ENCODE measurements at places on chromosomes 11 and 22. TPM values are rescaled to one million over a fixed set of nuclear protein-coding genes. Genes with fewer than 3 reads are reported as not detected.

GRCh38 chr11:10891151-10891720 lies 33.4 kb upstream of the ZBED5 start:
- H3K36me3 ChIP-seq: no peaks in the 10 kb centered on the region
- H3K4me3 ChIP-seq: no peak overlapping the region
- no peaks in the 10 kb centered on the region for H3K4me1 ChIP-seq
- no peak overlapping the region for H3K27ac ChIP-seq

GRCh38 chr11:116507849-116508695 lies 264.7 kb downstream of the BUD13 start:
- H3K4me1 ChIP-seq: no peaks in the 10 kb centered on the region
- H3K36me3 ChIP-seq: no peaks in the 10 kb centered on the region
- no peak overlapping the region for H3K27ac ChIP-seq
- no peak for DNase-seq
- peaks cover 23% of the 10 kb centered on the region for H3K27me3 ChIP-seq

DNA sequence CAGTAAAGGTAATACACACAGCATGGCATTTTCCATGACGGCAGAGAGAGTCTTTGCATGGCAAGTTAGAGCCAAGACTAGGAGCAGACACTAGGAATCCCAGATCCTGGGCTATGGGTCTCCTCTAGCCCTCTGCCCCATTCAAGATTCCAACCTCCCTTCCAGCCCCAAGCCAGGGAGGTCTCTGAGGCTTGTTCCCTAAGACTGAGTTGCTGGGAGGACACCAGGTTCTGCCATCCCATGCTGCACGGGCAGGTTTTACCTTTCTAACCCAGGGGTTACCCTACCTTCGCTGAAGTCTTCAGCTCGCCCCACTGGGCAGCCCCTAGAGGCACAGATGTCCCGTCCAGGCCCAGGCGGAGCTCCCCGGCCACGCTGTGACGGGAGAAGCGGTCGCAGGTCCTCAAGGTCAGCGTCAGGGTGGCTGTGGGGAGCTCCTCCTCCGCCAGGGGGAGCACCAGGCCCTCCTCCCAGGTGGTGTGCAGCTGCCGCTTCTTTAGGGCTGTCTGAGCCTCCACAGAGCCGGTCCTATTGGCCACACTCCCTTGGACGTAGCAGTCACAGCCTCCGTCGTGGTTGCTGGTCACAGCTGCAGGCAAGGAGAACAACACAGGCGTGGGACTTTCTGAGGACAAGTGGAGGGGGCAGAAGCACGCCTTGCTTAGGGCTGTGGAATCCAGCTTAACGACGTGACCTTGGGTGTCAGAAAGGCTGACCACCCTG lies 33.8 kb downstream of the SYT13 start:
- no peaks in the 10 kb centered on the region for H3K4me1 ChIP-seq
- peak; percentile 54 for DNase-seq
- no peak overlapping the region for H3K4me3 ChIP-seq
- H3K27ac ChIP-seq: no peak overlapping the region

GRCh38 chr11:4798427-4799183 lies 5.6 kb downstream of the OR52R1 start:
- H3K4me1 ChIP-seq: no peaks in the 10 kb centered on the region
- no peak overlapping the region for H3K27ac ChIP-seq
- H3K4me3 ChIP-seq: no peak overlapping the region
- no peaks in the 10 kb centered on the region for H3K36me3 ChIP-seq
- no peak for DNase-seq

GRCh38 chr11:47376525-47377371 lies 1.6 kb downstream of the SPI1 start:
- peaks cover 10% of the 10 kb centered on the region for H3K4me1 ChIP-seq
- no peak overlapping the region for H3K27ac ChIP-seq
- H3K27me3 ChIP-seq: no peaks in the 10 kb centered on the region
- H3K4me3 ChIP-seq: no peak overlapping the region
- no peaks in the 10 kb centered on the region for H3K36me3 ChIP-seq

DNA sequence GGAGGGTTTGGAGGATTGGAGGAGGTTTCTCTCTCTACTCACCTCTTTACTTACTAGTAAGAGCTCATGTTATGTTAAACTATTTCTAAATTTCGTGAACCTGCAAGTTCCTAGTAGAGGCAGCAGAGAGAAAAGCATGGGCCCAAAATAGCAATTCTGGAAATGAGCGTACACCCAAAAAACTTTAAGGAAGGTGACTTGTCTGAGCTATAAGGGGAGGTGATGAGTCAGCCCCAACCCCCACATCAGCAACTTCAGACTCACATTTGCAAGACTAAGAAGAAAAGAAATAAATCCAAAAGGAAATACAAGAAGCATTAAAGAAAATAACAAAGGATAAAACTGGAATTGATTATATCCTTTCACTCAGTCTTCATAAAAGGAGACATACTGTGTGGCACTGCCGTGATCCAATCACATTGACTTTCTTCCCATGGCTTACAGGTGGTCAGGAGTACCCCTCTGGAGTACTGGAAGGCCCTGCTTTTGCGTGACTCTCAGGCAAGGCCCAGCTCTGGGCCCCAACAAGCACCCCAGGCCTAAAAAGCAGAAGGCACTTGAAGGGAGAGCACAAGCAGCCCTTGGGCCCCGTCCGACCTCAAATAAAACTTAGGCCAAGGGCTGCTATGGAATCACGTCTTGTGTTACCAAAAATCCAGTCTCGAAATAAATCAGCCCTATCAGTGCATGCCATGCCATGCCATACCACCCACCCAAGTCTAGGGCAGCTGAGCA lies 14.3 kb downstream of the PACSIN2 start:
- no peaks in the 10 kb centered on the region for H3K27me3 ChIP-seq
- H3K4me1 ChIP-seq: peaks cover 79% of the 10 kb centered on the region
- DNase-seq: peak; percentile 87
- H3K27ac ChIP-seq: peak overlapping the region; percentile 78

GRCh38 chr11:107442715-107443215 lies 14.9 kb downstream of the CWF19L2 start:
- no peak for DNase-seq
- H3K4me3 ChIP-seq: no peak overlapping the region
- H3K27ac ChIP-seq: no peak overlapping the region
- no peaks in the 10 kb centered on the region for H3K27me3 ChIP-seq
- H3K4me1 ChIP-seq: peaks cover 21% of the 10 kb centered on the region
- H3K36me3 ChIP-seq: peaks cover 52% of the 10 kb centered on the region

- H3K36me3 ChIP-seq: no peaks in the 10 kb centered on the region
- H3K4me3 ChIP-seq: no peak overlapping the region
- no peaks in the 10 kb centered on the region for H3K4me1 ChIP-seq
- DNase-seq: no peak
Observed at GRCh38 chr11:87523276-87523675, 485.5 kb downstream of the TMEM135 start.

DNA sequence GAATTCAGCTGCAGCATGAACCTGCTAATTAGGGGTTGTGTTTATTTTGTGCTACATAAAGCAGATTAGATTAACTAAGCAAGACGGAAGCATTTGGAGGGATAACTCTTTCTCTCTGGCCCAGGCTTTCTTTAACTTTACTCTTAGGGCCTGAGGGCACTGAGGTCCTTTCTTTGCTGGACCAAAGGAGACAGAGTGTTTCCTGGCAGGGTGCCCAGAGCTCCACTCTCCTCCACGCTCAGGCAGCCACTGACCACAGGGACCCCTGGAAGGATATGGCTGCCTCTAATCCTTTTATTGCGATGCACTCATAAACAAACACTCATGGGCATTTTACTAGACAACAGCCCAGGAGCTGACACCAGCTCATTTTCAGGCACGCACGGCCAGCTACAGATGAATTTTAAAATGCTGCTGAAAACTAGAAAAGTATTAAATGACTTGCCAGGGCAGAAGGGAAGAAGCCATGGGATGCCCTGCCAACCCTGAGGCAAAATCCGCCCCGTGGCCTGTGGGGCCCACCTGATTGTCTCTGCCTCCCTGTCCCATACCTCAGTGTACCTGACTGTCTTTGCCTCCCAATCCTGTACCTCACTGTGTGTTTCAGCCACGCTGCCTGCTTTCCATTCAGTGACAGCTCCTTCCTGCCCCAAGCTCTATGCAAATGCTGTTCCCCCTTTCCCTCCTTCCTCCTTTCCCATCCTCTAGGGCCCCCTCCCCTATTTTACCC lies 192.6 kb upstream of the NAV2 start:
- peaks cover 3% of the 10 kb centered on the region for H3K27me3 ChIP-seq
- DNase-seq: no peak
- H3K4me1 ChIP-seq: no peaks in the 10 kb centered on the region
- no peaks in the 10 kb centered on the region for H3K36me3 ChIP-seq

DNA sequence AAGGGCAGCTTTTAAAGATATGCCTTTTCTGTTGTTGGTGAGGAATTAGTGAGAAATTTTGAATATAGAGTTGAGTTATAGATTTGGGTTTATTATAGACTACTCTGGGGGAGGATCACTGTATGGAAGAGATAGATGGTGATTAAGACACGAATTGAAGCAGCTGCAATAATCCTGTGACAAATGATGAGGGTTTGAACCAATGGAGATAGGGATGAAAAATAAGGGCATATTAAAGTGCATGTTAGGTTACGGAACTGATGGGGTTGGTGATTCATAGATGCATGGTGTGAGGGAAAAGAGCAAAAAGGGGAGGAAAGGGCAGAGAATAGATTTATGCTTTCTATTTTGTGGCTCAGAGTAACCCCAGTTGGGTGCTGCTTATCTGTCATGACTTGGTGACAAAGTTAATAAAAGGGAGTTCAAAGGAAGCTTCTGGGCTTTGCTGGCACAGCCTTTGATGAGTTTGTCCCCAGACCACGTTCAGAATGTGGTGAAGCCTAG lies 11.8 kb downstream of the C11orf87 start:
- no peaks in the 10 kb centered on the region for H3K27me3 ChIP-seq
- H3K27ac ChIP-seq: no peak overlapping the region
- no peak overlapping the region for H3K4me3 ChIP-seq
- no peaks in the 10 kb centered on the region for H3K4me1 ChIP-seq

GRCh38 chr22:25485626-25486545 lies 78.6 kb upstream of the GRK3 start:
- H3K4me3 ChIP-seq: peak overlapping the region; percentile 15
- peaks cover 73% of the 10 kb centered on the region for H3K36me3 ChIP-seq
- H3K27ac ChIP-seq: peak overlapping the region; percentile 93
- peaks cover 58% of the 10 kb centered on the region for H3K4me1 ChIP-seq
- H3K27me3 ChIP-seq: no peaks in the 10 kb centered on the region

DNA sequence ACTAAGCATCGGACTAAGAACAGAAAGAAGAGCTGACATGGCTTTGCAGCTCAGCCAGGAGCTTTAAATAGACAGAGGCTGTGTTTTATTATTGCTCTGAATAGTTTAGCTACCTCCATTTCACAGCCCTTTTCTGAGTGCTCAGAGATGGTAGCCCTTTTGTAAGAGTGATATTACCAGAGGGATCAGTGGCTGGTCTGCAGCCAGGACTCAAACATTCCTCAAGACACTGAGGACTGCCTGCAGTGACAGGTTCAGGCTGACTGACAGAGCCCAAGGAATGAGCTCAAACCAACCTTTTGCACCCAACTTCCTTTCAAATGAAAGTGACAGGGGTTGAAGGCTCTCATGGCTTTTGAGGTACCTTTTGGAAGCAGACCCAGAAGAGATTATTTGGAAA lies 189.0 kb downstream of the DDX10 start:
- no peaks in the 10 kb centered on the region for H3K27me3 ChIP-seq
- peak overlapping the region; percentile 71 for H3K4me3 ChIP-seq
- peaks cover 28% of the 10 kb centered on the region for H3K4me1 ChIP-seq
- DNase-seq: peak; percentile 2
- H3K27ac ChIP-seq: peak overlapping the region; percentile 93

- H3K27me3 ChIP-seq: no peaks in the 10 kb centered on the region
- H3K4me3 ChIP-seq: no peak overlapping the region
- peak; percentile 70 for DNase-seq
- H3K4me1 ChIP-seq: no peaks in the 10 kb centered on the region
Observed at GRCh38 chr11:108654994-108655631, 9.8 kb upstream of the DDX10 start.

DNA sequence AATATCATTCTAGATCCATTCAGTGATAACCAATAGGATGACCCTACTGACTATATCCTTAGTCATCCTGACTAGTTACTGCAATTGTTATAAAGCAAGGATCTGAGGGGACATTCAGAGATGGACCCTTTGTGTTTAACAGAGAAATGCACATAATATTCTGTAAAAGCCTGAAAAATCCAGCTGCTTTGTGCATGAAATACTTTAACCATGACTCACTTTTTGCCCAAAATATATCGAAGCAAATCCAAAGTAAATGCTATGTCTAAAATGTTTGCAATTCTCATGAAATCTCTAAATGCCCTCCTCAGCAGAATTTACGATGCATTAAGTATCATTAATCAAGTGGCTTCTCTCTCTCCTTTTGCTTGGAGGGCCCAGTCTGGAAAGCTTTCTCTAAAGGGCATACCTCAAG lies 178.8 kb upstream of the MTMR2 start:
- H3K27ac ChIP-seq: no peak overlapping the region
- peaks cover 24% of the 10 kb centered on the region for H3K36me3 ChIP-seq
- DNase-seq: no peak

DNA sequence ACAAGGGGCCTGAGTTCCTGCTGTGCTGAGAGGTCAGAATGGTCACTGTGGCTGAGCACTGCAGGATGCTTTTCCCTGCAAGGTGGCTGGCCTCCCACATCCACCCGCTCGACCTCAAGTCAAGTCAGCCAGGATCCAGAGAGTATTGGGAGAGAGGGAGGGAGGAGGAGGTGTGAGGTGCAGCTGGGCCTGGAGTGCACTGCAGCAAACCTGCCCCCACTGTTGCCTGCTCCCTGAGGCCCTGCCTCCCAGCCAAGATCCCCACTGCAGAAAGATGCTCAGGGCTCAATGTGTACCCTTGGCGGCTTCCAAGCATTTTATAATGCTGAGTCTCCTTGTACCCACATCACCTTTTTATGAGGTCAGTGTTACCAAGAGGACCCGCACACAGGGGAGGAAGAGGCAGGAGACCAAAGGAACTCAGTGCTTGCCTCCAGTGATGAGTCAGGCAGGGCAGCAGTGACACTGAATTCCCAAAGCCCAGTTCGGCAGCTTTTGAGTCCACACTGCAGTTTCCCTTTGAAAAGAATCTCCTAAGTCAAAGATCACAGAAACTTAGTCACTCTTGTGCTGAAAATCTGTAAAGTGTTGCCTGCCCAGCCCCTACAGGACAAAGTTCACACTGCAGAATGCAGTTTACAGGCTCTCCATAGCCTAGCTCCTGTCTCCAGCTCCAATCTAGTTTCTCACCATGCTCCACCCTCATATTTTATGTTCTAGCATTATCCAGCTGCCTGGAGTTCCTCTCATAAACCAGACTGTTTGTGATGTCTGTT lies 3.1 kb downstream of the ENDOD1 start:
- H3K27me3 ChIP-seq: no peaks in the 10 kb centered on the region
- peak; percentile 65 for DNase-seq
- peaks cover 12% of the 10 kb centered on the region for H3K36me3 ChIP-seq
- peak overlapping the region; percentile 65 for H3K27ac ChIP-seq
- H3K4me1 ChIP-seq: peaks cover 79% of the 10 kb centered on the region

- peaks cover 7% of the 10 kb centered on the region for H3K4me1 ChIP-seq
- no peaks in the 10 kb centered on the region for H3K27me3 ChIP-seq
- H3K36me3 ChIP-seq: peaks cover 10% of the 10 kb centered on the region
- no peak overlapping the region for H3K4me3 ChIP-seq
- no peak for DNase-seq
Observed at GRCh38 chr22:45430871-45431270, 17.4 kb downstream of the RIBC2 start.

GRCh38 chr11:130272336-130272735 lies 42.4 kb downstream of the ZBTB44 start:
- H3K4me3 ChIP-seq: no peak overlapping the region
- peaks cover 16% of the 10 kb centered on the region for H3K36me3 ChIP-seq
- no peak for DNase-seq
- no peaks in the 10 kb centered on the region for H3K27me3 ChIP-seq

- H3K4me1 ChIP-seq: peaks cover 3% of the 10 kb centered on the region
- peaks cover 2% of the 10 kb centered on the region for H3K27me3 ChIP-seq
- H3K36me3 ChIP-seq: no peaks in the 10 kb centered on the region
- no peak for DNase-seq
Observed at GRCh38 chr11:112525270-112525669, 264.6 kb upstream of the PLET1 start.

UPB1 gene
- 0.16 TPM for total RNA-seq

PRR33 gene
- 0.16 TPM for total RNA-seq

RAD9A gene
- 29.7 TPM for total RNA-seq

CENPM gene
- total RNA-seq: 63.1 TPM

NRXN2 gene
- total RNA-seq: 0.07 TPM
